ENCODE measurements at places on chromosomes 4 and X. TPM values are rescaled to one million over a fixed set of nuclear protein-coding genes. Genes with fewer than 3 reads are reported as not detected.

Gene ACOX3
- 20.0 TPM for total RNA-seq

Gene FAM184B
- total RNA-seq: 0.02 TPM

GRCh38 chr4:68987007-68987406, 35.4 kb upstream of the UGT2A3 start:
- DNase-seq: no peak

DNA sequence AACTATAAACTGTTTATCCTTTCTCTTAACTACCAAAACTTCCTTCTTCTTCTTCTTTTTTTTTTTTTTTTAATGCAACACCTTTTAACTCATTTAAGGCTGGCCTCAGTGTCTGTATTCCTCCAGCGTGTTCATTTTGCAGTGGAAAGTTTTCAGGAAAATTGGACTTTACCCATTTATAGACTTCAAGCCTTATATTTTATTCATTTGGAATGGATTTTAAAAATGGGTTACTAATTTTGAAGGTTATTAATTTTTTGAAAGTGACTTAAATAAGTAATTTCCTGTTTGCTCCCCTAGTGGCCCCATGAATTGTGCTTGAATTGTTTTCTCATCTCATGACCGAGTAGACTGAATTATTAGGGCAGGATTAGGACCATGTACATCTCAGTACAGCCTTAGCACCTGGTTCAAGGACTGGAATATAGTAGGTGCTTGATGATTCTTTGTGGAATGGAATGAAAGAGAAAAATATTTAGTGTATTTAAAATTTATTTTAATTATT, 282.7 kb downstream of the ANKRD50 start:
- no peak for DNase-seq

- DNase-seq: no peak
Measured at GRCh38 chr4:125781651-125782050, 466.9 kb downstream of the FAT4 start.

DNA sequence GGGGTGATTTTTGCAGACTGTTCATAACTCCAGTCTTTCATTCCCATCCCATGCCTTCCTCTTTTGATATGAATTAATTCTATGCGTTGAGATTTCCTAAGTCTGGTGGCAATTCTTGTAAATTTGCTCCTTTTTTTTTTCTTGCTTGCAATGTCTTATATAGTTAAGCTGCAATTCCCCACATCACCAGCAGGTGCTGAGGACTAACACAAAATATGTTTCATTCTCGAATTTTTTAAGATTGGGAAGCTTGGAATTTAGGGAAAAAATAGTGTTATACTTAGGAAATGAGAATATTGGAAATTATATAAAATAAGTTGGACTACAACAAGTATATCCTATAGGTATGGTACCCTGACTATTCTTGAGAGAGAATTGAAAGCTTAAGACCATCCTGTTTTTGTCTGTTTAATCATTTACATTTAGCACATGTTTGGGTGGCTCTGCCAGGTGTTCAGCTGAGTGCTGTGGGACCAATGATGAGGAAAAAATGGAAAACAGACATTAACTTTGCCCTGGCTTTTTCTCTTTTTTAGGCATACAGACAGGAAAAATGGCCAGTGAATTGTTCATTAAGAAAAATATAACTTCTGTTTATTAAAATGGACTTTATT, 30.2 kb downstream of the AFF2 start:
- peak; percentile 19 for DNase-seq

Data from SJCRH30 (cell line).